ENCODE measurements at places on chromosomes 1 and 21. TPM values are rescaled to one million over a fixed set of nuclear protein-coding genes. Genes with fewer than 3 reads are reported as not detected.

CD53 gene
- not detected for total RNA-seq

GPX7 gene
- 32.2 TPM for total RNA-seq

SELENOF gene
- 197 TPM for total RNA-seq

CD5L gene
- total RNA-seq = not detected

EIF4G3 gene
- 37.0 TPM for total RNA-seq

HTR6 gene
- total RNA-seq = not detected

HRNR gene
- total RNA-seq = not detected

CD2 gene
- not detected for total RNA-seq

PDC gene
- not detected for total RNA-seq

MTF2 gene
- total RNA-seq = 5.2 TPM

KRTAP7-1 gene
- total RNA-seq = not detected

KCNT2 gene
- total RNA-seq = 8.2 TPM

SPATA21 gene
- not detected for total RNA-seq

FAM72C gene
- total RNA-seq = 0.09 TPM
